NCI-H1417 treated with DMSO at 0.1 percent for 48 hours (cell line): ENCODE measurements at places on chromosomes 1 and 21.

GRCh38 chr1:70277875-70278274, 56.7 kb downstream of the SRSF11 start:
- no peak for DNase-seq

- no peak for DNase-seq
These were observed 5.7 kb upstream of the VANGL2 start for GRCh38 chr1:160394673-160395072.

- DNase-seq: no peak
These were observed 80.4 kb upstream of the EFHD2 start for GRCh38 chr1:15329104-15329820.

GRCh38 chr21:41827951-41828883, 50.9 kb downstream of the PRDM15 start:
- no peak for DNase-seq

GRCh38 chr1:75341537-75341936, 207.3 kb downstream of the LHX8 start:
- DNase-seq: no peak

DNA sequence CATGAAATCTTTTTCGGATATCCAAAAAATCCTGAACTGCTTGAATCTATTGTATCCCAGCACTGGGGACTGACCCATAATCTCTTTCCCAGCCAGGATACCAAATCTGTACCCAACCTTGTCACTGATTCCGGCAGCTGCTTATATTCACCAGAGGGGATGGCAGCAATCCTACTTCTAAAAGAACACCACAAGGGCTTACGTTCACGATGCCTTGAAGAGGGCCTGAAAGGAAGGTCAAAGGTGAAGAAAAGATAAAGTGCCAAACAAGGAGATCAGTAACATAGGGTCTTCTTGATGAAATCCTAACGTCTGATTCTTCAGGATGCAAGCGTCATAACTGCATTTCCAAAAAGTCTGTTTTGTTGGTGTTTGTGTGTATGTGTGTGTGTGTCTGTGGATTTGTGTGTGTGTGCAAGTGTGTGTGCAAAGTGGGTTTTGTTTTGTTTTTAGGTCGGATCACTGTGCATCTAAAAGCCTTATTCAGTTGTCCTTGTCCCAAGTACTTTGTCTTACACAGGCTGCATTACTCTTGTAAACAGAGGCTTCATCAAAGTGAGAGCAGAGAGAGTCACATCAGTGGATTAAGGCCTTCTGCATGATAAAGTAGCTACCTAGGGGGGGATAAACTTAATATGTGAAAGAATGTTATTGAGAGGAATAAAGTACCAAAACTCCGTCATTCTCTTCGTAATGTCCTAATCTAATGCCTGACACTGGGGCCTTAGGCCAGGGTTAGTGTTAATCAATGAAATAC, 179.3 kb downstream of the BARHL2 start:
- no peak for DNase-seq

DNA sequence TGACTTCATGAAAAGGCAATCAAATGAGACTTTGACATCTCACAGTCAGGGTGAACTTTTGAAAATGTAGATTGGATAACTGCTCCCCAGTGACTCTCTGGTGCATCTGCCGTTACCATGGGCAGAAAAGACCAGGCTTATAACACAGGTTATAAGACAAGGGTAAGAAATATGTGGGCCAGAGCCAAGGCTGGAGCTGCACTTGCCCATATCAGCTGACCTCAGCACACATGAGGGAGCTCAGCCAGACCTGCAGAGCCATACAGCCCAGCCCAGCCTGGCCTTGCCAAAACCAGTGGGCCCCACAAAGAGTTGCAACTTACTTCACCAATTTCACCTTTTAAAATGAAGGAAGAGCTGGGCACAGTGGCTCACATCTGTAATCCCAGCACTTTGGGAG, 11.7 kb upstream of the RGS2 start:
- DNase-seq: no peak

DNA sequence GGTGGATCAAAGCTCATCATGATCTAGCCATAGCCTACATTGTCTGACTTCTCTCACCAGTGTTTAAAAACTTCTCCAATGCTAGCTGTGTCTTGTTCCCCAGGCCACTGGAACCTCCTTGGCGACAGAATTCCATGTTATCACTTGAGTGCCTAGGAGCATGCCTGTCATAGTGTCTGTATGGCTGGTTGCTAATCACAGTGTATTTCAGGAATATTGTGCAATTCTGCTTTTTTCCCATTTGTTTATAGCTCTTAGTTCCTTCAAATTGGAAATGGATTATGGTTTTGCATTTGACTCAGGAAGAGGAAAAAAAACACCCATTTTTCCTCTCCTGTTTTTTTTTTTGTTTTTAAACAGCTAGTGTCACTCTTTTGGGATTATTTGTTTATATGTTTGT, 25.5 kb downstream of the ROR1 start:
- DNase-seq: no peak
